ENCODE measurements at places on chromosomes 3 and 15.

GRCh38 chr15:82539691-82540054 is 584 bp downstream of the RPS17 start:
- DNase-seq, result peak; percentile 14

GRCh38 chr3:31565288-31565687 is 32.6 kb downstream of the STT3B start:
- DNase-seq, result peak; percentile 45

GRCh38 chr3:107663266-107663665 is 140.5 kb downstream of the BBX start:
- DNase-seq, result no peak

GRCh38 chr15:40290918-40291574 is 8.2 kb upstream of the ANKRD63 start:
- no peak for DNase-seq

- DNase-seq, result no peak
Observed at GRCh38 chr15:31390777-31391486, 64.3 kb downstream of the KLF13 start.

GRCh38 chr3:194931347-194931746 is 245.7 kb downstream of the FAM43A start:
- DNase-seq, result no peak

- no peak for DNase-seq
Observed at GRCh38 chr3:112984485-112984884, 6.3 kb upstream of the GTPBP8 start.

GRCh38 chr3:186997061-186997460 is 66.7 kb downstream of the ST6GAL1 start:
- DNase-seq, result no peak

GRCh38 chr3:83065851-83066460 is 1304.5 kb upstream of the GBE1 start:
- no peak for DNase-seq

DNA sequence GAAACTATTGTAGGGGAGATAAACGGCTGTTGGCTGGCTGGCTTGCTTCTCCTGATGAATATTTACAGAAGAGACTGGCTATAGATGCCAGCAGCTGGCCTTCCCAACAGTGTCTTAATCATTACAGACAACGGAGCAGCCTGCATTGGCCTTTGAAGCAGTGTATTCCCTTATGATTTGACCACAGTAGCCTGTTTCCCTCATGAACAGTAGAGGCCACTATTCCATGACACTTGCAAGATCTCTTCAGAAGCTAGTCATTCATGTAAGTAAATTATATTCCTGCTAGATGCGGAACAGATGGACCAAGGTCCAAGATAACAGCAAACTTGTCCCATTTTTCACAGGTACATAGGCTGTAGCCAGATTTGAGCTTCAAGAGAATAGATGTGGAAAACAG is 47.3 kb downstream of the TMCO5A start:
- DNase-seq, result no peak

GRCh38 chr15:42491539-42492225 is 741 bp upstream of the ZNF106 start:
- no peak for DNase-seq

DNA sequence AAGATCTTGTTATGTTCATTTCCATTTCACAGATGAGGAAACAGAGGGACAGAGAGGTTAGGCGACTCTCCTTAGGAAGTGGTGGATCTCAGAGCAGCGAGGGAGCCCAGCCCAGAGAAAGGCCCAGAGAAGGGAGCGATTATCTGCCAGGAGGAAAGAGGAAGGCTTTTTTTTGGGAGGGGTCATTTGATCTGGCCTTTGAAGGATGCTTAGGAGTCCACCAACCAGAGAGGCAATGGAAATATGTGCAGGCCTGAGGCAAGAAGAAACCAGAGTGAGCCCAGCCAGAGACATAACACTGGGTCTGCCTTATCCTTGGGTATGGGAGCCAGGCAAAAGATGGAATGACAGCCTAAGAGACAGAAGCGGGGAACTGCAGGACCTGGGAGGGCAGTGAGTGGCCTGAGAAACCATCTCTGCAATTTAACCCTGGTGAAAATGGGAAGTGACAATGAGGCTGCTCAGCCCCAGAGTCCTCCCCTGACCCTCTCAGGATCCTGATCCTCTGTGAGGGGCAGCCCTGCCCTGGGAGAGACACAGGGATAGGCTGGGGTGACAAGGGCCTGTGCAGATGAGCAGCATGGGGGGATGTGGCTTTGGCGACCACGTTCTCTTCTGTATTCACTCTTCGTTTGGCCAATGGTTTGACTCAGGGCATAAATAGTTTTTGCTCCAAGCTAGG is 163.2 kb downstream of the WNT7A start:
- no peak for DNase-seq

DNA sequence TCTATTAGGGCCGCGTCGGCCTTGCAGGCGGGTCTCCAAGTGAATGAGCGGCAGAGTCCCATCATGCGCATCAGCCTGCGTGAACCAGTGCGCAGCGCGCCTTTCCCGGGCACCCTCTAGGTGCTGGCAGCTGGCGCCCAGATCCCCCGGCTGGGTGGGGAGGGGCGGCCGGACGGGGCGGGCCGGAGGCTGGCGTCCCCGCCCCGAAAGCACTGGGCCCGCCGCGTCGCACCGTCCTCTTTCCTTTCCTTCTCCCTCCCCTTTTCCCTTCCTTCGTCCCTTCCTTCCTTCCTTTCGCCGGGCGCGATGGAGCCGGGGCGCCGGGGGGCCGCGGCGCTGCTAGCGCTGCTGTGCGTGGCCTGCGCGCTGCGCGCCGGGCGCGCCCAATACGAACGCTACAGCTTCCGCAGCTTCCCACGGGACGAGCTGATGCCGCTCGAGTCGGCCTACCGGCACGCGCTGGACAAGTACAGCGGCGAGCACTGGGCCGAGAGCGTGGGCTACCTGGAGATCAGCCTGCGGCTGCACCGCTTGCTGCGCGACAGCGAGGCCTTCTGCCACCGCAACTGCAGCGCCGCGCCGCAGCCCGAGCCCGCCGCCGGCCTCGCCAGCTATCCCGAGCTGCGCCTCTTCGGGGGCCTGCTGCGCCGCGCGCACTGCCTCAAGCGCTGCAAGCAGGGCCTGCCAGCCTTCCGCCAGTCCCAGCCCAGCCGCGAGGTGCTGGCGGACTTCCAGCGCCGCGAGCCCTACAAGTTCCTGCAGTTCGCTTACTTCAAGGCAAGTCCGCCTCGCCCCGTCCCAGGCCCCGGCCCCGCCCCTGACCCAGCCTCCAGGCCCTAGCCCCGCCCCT is at the start of gene CRTAP:
TSS of gene CRTAP (plus strand) at position 243 of the 850 bp plus-strand sequence. CDS start at position 307, 64 bp downstream.
- DNase-seq, result peak; percentile 90

DNA sequence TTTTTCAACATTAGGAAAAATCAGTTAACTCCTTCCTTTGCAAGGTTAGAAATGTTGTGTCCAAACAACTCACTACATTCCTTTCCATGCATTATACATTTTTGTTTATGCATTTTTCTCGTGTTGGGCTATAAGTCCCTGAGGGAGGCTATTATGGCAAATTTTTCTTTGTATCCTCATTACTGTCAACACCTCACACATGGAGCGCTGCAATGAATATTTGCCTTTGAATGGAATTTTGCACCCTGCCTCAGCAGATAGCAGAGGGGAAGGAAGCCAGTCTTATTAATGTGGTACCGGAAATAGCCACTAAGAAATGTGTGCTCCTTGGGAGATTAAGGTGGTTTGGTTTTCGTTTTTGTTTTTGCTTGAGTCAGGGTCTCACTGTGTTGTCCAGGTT is 134.7 kb downstream of the THSD4 start:
- no peak for DNase-seq

DNA sequence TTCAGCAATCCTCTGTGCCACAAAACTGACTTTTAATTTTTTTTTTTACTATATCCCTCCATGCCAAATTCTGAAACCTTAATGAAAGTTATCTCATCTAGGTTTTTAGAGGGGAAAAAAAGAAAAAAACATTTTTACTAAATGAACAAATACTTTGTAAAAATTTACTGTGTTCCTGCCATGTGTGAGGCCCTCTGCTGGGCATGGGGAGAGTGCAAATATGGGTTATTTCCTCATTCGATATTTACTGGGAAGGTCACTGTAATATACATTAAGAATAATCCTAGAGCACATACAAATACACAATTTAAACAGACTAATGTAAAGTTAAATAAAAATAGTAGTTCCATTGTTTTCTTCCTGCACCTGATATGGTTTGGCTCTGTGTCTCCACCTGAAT is 215.0 kb downstream of the GRM7 start:
- no peak for DNase-seq

- no peak for DNase-seq
Observed at GRCh38 chr15:59355730-59356129, 16.9 kb downstream of the MYO1E start.

DNA sequence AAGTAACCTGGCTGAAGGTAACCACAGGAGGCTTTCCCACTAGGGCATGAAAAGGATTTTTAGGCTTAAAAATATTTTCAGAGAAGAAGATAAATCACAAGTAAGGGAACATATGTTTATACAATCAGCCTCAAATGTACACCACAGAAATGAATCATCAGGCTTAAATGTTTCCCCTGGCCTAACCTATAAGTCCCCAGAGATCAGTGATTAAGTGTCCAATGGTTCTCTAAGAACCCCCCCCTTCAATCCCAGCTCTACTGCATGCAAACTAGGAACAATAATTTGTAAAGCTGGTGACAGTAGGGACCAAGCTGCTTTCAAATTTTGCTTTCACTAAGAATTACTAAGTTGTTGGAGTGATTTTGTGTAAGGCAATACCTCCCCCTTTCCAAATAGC is 431.6 kb upstream of the LMCD1 start:
- DNase-seq, result no peak

DNA sequence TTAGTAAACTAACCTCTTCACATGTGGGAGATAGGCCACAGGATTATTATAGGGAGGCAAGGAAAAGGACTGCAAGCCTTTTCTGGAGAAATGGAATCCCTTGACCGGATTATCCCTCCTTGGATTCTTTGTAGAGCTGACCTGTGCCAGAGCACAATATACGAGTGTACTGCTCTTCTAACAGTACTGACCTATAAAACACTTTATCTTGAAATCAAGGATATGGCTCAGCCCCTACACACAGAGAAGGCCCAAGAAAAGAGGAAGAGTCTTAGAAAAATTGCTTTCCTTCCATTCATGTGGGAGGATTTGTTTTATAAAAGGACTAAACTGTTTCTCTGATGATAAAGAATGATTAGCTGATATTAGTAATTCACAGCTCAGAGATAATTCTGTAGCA is 42.2 kb downstream of the DMXL2 start:
- DNase-seq, result no peak

- DNase-seq, result no peak
Observed at GRCh38 chr15:101718896-101719295, 5.4 kb downstream of the TARS3 start.

DNA sequence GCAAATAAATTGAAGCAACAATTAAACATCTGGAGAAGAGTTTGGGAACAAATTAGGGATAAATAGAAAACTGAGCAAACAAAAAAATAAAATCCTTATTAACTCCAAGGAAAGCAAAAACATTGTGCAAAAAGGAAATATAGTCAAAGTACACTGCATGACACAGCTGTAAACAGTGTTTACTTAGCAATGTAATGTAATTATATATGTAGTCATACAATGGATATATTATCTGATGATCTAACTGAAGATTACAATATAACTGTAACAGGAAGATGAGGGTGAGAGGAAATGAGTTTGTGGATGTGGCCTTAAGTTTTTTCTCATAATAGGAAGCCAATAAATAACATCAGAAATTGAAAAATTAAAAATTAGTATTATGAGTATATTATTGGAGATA is 42.5 kb downstream of the SCN10A start:
- DNase-seq, result no peak

DNA sequence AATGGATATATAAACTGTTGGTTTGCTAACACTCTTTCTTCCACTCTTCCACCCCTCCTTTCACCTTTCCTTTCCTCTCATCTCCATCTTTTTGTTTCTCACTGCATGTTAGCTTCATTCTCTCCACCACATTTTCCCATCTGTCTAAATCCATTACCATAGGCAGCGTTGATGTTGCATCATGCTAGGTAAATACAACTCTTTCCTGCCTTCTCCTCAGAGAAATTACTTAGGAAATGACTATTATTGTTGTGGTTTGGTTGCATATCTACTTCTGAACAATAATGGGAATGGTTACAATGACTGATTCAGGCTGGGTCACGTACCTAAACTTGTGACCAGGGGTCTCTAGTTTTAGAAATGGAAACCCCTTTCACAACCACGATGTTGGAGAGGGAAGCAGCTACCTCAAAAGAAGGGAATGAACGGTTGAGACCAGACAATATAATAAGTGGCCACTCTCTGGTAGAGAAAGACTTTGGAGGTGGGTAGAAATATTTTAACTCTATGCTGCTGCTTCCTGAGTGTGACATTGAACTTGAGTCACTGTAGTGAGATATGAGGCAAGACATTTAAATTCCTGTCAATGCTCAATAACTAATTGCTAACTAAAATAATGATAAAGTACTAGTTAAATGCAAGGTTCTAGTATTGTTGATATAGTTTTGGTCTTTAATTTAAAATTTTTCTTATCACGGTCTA is 314.1 kb upstream of the TGFBR2 start:
- DNase-seq, result peak; percentile 46

DNA sequence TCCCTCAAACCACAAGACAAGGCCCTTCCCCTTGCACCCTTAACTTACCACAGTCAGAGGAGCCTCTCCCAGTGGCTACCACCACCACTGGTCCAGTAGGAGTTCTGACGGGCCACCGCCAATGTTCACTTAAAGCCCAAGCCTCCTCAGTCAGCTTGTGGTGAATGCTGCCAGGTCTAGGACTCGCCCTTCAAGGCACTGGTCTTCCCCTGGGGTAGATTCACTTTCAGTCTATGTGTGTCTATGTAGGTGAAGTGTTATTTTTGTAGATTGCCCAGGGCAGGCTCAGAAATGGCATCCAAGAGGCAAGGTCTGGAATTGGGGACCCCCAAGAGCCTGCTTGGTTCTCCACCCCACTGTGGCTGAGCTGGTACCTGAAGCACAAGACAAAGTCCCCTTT is 15.4 kb upstream of the CASR start:
- DNase-seq, result no peak

- peak; percentile 15 for DNase-seq
Observed at GRCh38 chr3:110293660-110294059, 778.0 kb upstream of the NECTIN3 start.

DNA sequence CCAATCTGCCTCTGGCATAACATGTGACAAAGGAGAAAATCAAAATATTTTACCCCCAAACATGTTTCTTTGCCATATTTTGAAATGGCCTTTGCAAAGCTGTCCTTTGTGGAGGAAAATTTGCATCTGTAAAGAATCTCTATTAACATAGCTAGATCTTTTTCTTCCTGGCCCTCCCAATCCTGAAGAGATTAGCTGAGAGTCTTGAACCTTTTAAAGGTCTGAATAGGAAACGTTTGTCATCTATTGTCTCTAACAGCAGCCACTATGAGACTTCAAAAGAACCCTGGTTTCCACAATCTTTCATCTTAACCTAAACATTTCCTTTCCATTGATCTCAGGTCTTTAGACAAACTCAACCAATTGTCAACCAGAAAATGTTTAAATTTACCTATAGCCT is 520.9 kb upstream of the TGFBR2 start:
- no peak for DNase-seq

DNA sequence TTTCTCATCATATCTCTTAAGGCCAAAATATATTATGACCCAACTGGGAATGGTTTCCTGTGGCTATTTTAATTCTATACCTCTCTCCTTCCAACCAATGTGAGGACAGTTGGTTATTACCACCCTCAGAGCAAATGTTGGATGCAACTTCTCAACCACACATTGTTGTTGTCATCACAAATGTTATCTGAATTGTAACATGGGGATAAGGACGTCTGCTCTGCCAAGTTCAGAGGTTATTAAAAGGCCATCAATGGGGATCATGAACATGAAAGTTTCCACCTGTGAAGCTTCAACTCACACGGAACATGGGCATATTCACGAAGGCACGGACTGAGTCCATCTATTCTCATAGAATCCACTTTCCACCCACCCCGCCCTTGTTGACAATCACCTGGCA is 46.8 kb downstream of the MB21D2 start:
- no peak for DNase-seq

All from activated CD4-positive, alpha-beta T cell treated with anti-CD3 and anti-CD28 coated beads, Interleukin-2, amount 50 U/mL, for 16 hours (primary cell).